ENCODE measurements at places on chromosomes 2 and 18.
A peak's percentile ranks its signal among the peaks of the same experiment; 100 is the strongest.

- no peak for DNase-seq
Observed at GRCh38 chr18:934518-935133, 30.0 kb downstream of the ADCYAP1 start.

- DNase-seq = peak; percentile 68
Observed at GRCh38 chr2:223727562-223727961, 109.8 kb downstream of the AP1S3 start.

GRCh38 chr2:110993557-110994231 is 127.0 kb upstream of the BCL2L11 start:
- DNase-seq = no peak

- peak; percentile 85 for DNase-seq
Observed at GRCh38 chr2:230666885-230667712, 45.5 kb upstream of the CAB39 start.

GRCh38 chr18:56148373-56148772 is 490.0 kb downstream of the TXNL1 start:
- DNase-seq = peak; percentile 99

- peak; percentile 68 for DNase-seq
Observed at GRCh38 chr2:160375037-160375436, 118.6 kb downstream of the RBMS1 start.

GRCh38 chr2:236621786-236622185 is 52.2 kb downstream of the ACKR3 start:
- no peak for DNase-seq

- DNase-seq = peak; percentile 69
Observed at GRCh38 chr2:160210599-160211138, 10.6 kb upstream of the ITGB6 start.

GRCh38 chr2:203774760-203775159 is 68.3 kb downstream of the CD28 start:
- DNase-seq = peak; percentile 71

- DNase-seq = no peak
Observed at GRCh38 chr2:29226808-29227207, 111.6 kb downstream of the CLIP4 start.

- DNase-seq = peak; percentile 37
Observed at GRCh38 chr2:42770288-42771131, 6.6 kb upstream of the OXER1 start.

- peak; percentile 75 for DNase-seq
Observed at GRCh38 chr2:9832586-9832985, 10.7 kb upstream of the TAF1B start.

- no peak for DNase-seq
Observed at GRCh38 chr18:50093366-50094064, 101.4 kb downstream of the MYO5B start.

DNA sequence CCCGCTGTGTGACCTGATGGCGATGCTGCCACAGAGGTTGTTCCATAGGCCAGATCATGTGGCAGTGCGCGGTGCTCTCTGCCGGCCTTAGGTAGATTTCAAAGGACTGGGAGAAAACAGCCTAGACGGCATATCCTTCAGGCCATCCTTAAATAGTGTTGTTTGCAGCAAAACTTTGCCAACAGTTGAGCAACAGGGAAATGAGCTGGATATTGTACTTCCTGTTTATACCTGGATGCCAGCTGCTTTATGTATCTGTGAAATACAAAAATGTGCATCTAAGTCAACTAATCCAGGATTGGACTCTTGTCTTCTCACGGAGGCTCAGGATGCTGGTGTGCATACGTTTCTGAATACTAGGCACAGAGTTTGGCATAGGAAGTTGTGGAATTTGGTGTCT is 107.1 kb downstream of the EML6 start:
- DNase-seq = no peak

DNA sequence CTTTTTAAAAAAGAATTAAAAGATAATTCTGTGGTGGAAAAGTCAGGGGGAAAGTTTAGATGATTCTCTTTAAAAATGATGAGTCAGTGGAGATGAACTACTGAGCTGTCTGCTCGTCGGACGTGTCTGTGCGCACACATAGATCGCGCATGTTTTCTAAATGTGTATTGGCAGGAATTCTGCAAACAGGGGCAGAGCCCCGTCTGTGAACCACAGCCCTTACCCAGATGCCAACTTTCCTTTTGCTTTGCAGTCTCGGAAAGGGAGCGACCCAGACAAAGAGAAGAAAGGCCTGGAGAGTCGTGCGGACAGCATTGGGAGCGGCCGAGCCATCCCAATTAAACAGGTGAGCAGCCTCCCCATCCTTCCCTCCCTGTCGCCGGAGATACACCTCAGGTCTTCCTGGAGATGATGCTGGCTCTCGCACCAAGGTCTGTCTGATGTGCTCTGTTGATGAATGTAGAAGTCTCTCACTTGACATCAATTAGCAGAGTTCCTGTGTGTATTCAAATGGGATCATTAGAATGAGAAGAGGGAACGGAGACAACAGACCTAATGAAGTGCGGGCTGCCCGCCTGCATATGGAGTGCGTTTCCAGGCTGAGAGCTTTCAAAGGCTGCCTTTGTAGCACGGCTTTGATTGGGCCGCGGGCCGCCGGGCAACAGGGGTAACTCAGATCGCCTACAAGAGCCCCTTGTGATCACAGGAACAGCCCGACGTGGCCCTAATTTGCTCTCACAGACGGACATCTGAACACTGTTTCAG is 313.3 kb downstream of the AGAP1 start:
- DNase-seq = peak; percentile 45

- peak; percentile 85 for DNase-seq
Observed at GRCh38 chr2:53036196-53036595, 731.4 kb upstream of the CHAC2 start.

DNA sequence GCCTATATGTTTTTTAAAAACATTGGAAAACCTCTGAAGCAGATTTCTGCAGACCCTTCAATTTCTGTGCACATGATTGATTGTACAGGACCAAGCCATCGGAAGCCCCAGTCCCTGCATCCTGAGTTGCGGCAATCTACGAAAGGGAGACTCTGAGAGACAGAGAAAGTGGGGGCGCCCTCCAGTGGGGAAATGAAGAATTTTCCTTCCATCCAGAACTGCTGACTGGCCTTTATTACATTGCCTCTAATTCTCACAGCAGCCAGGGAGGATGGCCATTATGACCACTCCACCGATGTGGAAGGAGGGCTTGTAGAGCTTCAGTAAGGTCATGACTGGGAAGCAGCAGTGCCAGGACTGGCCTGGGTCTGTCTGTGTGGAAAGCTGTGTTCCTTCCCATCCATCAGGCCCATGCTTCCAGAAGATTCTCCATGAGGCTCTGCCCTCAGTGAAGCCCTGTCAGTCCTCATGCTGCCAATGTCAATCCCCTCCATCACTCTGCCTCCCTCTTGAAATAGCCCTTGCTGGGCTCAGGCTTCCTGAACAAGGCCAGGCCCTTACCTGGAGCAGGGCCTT is 20.0 kb upstream of the RESP18 start:
- DNase-seq = peak; percentile 79

GRCh38 chr2:130844161-130844560 is 7.4 kb downstream of the ARHGEF4 start:
- DNase-seq = no peak

DNA sequence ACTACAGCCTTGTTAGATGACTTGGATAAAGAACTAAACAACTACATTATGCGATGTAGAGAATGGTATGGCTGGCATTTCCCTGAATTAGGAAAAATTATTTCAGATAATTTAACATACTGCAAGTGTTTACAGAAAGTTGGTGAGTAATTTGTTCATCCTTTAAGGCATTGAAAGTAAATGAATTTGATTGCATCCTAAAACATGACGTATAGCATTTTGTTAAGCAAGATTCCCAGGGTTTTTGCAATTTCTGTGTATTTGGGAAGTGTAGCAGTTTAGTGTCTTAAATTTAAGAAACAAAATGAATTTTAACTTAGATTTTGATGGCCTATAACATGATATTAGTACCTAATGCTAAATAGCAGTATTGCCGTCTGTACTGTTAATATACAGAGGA is 24.8 kb downstream of the NOP58 start:
- no peak for DNase-seq

DNA sequence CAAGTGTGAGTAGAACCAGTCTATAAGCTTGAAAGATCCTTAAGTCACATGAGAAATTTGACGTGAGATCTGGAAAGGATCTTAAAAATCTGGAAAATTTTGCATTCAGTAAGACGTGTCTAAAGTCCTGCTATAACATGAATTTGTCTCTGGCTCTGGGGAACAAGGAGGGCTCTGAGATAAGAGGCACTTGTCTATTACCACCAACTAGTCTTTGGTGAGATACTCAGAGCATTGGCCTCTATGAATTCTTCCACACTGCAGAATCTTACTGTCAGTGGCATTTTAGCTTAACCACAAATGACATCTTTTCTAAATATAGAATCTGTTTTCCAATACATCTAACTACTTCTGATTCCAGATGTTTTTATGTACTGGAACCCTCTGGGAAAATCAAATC is 1504.5 kb downstream of the DPP10 start:
- DNase-seq = peak; percentile 0

DNA sequence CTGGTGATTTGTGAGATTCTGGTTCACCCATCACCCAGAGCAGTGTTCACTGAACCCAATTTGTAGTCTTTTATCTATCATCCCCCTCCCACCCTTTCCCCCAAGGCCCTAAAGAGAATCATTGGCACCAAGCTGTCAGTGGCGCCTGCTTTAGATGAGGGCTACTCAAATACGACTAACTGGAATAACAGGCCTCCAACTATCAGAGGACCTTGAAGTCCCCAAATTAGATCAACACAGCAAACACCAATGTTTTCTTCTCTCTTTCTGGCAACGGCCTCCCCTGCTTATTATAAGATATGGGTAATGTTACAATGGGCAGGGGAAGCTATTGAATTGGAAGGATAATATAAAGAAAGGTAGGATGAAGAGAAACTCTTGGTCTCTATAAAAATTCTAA is 232.3 kb downstream of the SCG2 start:
- DNase-seq = no peak

DNA sequence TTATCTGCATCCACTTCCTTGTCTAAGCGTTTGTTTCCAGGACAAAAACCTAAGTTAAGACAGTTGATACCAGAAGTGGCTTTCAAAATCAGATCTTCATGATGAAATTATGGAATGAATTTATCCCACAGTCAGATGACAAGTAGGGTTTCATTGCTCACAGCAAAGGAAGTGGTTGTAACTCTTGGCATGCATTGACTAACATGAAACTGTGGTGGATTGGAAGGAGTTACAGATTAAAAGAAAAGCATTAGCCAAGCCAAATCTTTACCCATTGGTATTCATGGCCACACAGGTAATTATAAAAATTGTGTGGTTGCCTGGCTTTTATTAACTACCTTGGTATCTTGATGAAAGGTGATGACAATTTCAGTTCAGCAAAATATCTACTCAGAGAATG is 438.0 kb upstream of the NXPH2 start:
- DNase-seq = peak; percentile 5
